ENCODE measurements at places on chromosomes 2 and 18.

DNA sequence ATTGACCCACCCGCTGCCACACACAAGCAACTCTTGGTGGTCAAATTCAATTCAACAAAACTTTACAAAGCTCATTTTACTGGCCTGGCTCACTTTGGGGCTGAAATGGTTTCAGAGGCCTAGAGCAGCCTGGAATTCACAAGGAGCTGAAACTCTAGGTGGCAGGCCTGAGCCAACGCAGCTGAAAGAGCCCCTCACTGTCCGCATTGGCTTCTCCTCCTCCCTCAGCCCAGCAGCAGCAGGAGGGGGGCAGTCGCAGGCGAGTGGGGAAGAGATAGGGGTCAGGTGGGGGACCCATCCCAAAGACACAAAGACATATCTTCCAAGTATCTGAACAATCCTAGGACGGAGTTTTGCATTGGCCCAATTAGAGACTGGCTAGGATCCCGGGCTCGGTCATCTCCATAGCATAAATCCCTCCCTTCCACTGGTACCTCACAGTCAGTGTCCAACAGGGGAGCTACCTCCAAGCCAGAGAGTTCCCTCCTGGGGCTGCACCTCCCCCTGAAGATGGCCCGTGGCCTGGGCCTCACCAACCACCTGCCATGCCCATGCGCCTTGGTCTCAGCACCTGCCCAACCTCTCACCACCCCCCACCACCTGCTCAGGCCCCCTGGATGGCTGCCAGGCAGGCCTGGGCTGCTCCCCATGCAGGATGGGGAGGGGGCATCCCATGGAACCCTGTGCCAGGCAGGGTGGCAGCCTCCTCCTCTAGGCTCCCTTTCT, 113.4 kb downstream of the ZBTB7C start:
- DNase-seq = no peak

- no peak for DNase-seq
These were observed 153.3 kb upstream of the OTX1 start for GRCh38 chr2:62897187-62897827.

DNA sequence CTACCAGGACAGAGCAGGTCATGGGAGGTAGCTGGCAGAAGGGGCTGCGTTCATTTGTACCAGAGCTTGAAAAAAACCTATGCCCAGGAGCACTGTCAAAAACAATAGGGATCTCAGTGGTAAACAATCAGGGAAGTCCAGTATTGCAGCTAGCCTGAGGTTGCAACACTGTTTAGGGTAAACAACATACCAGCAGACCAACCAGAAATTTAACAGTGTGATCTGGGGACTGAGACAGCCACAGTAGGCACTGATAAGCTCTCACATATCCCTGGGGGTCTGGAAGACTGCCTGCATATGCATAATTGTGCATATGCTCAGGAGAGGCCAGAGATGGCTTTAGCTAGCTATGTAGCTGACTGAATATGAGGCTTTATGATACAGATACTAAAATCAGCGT, 12.0 kb upstream of the ZCCHC2 start:
- DNase-seq = no peak

GRCh38 chr18:72541871-72542332, 2.2 kb downstream of the CBLN2 start:
- DNase-seq = no peak

- DNase-seq = no peak
These were observed 58.2 kb downstream of the TWSG1 start for GRCh38 chr18:9392726-9393125.

DNA sequence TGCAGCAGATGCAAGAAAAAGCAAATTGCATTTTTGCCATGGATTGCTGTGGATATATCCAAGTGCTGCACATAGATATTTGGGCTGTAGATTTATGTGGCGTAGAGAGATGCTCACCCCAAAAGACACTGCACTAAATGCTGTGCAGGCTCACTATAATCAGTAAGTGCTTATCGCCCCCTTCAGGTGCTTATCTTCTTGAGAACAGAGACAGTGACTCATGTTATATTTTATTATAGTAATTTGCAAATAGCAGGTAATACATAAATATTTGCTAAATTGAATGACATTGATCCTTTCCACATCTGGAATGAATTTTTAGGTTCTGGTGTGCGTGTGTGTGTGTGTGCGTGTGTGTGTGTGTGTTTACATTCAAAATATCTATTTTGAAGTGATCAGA, 36.8 kb upstream of the PLEKHM3 start:
- DNase-seq = no peak

DNA sequence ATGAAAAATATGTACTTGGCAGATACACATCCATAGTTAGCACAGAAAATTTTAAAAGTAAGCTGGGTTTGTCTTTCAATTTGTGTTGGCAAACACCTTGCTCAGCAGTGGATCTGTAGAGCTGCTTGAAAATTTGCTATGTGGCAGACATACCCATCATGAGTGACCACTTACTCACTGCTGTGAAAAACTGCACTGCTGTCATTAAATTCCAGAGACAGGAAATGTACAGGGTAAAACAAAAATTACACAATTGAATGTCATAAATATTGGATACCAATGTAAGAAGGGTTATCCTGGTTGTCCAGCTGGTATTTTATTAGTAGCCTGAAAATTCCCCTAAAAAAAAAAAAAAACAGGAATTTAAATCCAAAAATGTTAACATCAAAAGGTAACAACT, 24.5 kb downstream of the NIF3L1 start:
- no peak for DNase-seq

GRCh38 chr2:42863320-42863719, 70.9 kb upstream of the HAAO start:
- DNase-seq = no peak

DNA sequence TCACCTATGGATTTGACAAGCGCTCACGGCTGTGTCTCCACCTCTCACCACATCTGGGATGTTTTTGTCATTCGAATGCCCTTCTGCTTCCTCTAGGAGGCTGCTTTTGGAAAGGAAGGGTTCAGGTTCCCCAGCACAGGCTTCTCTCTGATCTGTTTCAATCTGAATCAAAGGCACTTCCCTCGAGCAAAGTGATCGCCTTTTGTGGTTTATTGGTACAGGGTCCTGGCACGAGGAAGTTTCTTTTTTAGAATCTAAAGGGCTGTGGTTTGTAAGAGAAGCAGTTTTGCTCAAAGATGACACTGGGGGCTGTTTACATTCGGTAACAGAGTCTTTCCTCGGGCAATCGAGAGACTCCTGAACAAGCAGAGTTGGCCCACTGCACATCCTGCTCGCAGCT, 145.0 kb downstream of the DAW1 start:
- no peak for DNase-seq

GRCh38 chr2:190891889-190892288, 11.3 kb downstream of the GLS start:
- DNase-seq = no peak

DNA sequence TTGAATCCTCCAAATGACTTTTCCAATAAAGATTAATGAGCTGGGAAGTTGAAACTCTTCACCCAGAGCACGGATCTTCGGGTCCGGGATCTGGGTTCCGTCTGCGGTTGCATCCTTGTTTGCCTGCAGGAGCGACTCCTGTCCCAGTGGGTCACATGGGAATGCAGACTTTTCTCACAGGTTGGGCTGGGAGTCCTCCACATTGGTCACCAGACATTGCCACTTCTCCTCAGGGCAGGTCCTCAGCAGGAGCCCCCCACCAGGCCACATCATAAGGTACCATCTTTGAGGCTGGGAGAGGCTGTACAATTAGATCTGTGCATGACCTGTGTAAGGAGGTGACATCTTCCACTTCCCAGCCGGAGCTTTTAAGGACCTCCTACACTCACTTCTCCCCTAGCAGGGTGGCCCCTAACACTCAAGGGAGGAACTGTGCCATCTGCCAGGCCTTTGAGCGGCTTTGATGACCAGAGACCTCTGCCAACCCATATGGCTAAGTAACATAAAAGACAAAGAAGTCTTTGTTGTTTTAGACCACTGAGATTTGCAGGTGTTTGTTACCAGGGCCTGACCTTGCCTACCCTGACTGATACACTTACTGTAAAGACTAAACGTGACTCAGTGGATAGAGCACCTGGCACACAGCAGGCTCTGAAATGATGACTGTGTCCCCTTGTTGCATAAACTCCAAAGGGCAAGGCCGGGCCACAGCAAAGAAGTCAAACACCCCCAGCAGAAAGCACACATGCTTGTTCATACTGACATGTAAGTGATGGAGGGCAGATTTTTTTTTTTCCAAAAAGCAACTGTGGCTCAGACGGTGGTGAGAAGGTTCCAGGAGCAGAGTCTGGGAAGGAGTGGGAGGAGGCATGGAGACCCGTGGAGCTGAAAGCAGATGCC, 7.9 kb upstream of the TEX51 start:
- no peak for DNase-seq

DNA sequence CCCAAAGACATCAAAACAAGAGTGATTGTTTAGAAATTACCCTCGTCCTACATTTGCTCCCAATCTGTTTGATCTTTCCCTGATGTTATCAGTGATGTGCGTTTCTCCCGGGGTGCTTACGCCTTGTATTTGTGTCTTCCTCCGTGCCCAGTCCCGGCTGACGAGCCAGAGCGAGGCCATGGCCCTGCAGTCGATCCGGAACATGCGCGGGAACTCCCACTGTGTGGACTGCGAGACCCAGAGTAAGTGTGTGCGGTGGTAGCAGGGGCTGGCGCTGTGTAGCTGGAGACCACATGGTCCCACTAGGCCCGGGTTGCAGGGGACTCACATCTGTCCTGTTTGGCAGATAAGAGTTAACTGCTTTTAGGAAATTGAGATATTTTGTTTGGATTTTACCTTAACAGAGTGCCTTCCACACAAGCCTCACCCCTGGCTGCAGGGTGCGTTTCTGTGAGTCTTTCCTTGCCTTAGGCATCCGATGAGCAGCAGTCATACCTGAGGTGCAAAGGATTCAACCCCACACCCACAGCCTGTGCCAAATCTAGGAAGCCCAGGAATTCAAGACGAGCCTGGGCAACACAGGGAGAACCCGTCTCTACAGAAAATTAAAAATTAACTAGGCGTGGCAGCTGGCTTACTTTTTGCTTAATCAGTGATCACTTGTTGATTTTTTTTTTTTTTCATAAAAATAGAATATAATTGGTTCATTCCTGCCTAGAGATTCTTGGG, 127.4 kb downstream of the GBX2 start:
- DNase-seq = no peak

GRCh38 chr18:69469444-69469919, 68.8 kb downstream of the DOK6 start:
- peak; percentile 42 for DNase-seq

DNA sequence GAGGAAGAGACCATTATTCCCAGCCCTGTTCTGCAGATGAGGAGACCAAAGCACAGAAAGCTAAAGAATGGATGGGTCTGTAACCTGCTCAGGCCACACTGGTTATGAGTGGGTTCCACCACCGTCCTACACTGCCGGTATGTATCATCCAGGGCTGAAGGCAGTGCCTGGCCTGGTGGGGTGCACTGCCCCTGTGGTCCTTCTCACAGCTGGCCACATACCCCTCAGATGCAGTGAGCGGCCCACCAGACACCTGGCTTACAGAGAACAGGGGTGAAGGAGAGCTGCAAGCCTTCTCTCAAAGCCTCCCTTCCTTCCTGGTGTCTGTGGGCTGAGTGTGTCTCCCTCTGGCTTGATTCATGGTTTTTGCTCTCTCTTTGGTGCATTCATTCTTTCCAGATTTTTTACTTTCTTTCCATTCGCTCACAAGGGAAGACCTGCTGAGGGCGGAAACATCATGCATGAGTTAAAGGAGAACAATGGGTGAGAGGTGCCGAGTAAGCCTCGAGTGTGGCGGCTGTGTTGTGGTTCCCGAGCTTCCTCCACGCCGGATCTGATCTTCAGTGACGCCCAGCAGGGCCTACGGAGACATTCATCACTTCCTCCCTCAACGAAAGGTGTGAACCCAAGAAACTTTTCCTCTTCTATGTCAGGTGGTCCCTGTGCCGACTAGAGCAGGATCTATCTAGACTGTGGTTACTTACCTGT, 62.1 kb upstream of the REL start:
- DNase-seq = peak; percentile 73

DNA sequence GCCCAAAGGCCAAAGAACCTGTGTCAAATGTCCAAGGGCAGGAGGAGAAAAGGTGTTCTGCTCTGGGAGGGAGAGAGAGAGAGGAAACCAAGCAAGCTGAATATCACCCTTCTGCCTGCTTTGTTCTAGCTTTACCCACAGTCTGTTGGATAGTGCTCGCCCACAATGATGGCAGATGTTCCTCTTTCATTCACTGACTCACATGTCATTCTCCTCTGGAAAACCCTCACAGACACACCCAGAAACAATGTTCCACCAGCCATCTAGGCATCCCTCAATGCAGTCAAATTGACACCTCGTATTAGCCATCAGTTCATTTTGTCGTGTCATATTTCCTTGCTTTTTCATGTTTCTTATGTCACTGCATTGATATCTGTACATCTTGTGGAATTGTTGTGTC, 150.3 kb downstream of the UBR3 start:
- DNase-seq = no peak

DNA sequence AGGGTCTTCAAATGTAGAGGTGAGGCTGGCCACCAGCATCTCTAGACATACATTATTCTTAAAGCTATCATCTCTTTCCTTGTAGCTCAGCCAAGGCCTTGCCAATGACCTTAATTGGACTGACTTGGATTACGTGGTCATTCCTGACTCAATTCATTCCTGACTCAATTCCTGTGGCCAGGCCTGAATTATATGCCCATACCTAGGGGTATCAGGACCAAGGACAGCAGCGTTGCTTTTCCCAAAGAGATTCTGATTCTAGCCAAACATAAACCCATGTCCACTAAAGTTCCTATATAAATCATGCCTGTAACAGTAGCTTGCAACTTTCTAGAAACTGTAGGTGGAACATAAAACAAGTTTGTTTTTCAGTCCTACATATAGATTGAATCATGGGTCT, 231.7 kb downstream of the ARL6IP6 start:
- DNase-seq = no peak

DNA sequence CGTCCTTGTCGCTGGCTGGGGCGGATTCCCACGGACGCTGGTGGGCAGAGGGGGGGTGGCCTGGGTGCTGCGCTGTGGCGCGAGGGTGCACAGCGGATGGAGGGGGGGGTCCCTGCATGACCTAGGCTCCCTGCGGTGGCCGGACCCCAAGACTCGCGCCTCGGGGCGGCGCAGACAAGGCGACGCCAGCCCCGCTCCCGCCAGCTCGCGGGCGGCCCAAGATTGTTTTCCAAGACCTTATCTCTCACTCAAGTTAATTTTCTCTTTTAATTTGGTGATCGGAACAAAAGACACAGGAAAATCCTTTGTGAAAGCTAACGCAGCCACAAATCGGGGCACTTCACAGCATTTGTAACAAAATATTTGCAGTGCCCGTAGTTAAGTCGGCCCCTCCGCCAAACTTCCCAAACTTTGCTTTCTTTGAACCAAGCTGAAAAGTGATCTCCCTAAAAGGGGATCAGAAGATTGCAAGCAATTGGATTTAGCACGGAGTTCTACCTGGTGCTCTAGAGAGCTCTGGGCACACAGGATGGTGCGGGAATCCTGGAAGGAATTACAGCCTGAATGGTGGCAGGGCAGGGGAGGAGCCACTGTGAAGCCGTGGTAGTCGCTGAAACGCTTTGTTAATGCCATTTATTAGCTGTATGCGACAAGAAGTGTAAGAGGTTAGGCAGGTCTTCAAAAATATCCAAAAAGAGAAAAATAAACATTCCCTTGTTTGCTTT, 4.8 kb upstream of the ID2 start:
- no peak for DNase-seq

GRCh38 chr2:74149570-74150319, 2.0 kb upstream of the BOLA3 start:
- DNase-seq = no peak

- DNase-seq = no peak
These were observed 47.5 kb upstream of the ASB1 start for GRCh38 chr2:238379096-238379810.
